ENCODE measurements at places on chromosomes 2 and 18.
A peak's percentile ranks its signal among the peaks of the same experiment; 100 is the strongest.

GRCh38 chr2:127735537-127736399 lies 34.5 kb downstream of the SFT2D3 start:
- DNase-seq, result no peak

DNA sequence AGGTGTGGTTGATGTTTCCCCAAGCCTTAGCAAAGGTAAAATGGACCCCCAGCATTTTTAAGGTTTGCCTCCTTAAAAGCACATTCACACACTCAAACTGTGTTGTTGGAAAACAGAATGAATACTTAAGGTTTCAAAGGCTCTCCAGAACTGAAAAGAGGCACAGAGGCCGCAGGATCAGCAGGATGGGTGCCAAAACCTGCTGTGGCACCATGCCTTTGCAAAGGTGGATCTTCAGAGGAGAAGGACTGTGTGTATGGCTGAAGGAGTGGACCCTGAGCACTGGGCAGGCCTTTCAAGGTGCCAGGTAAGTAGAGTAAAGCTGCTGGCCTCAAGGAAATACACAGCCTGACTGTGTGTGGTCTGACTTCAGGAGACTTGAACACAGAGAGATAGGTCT lies 127.3 kb downstream of the XRCC5 start:
- DNase-seq, result no peak

- DNase-seq, result no peak
Observed at GRCh38 chr2:104577143-104577542, 276.8 kb upstream of the POU3F3 start.

DNA sequence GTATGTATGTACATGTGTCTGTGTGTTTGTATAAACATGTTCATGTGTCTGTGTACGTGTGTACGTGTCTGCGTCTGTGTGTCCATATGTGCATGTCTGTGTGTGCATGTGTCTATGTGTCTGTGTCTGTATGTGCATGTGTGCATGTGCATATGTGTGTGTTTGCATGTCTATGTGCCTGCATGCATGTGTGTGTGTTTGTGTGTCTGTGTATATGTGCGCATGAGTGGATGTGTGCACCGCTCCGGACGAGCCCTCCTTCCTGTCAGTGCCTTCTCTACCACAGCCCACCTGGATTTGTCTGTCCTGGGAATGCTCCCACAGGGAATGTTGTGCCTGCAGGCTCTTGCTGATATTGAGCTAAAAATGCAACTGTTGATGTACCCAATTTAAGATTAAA lies 113.3 kb upstream of the EPC2 start:
- DNase-seq, result no peak

DNA sequence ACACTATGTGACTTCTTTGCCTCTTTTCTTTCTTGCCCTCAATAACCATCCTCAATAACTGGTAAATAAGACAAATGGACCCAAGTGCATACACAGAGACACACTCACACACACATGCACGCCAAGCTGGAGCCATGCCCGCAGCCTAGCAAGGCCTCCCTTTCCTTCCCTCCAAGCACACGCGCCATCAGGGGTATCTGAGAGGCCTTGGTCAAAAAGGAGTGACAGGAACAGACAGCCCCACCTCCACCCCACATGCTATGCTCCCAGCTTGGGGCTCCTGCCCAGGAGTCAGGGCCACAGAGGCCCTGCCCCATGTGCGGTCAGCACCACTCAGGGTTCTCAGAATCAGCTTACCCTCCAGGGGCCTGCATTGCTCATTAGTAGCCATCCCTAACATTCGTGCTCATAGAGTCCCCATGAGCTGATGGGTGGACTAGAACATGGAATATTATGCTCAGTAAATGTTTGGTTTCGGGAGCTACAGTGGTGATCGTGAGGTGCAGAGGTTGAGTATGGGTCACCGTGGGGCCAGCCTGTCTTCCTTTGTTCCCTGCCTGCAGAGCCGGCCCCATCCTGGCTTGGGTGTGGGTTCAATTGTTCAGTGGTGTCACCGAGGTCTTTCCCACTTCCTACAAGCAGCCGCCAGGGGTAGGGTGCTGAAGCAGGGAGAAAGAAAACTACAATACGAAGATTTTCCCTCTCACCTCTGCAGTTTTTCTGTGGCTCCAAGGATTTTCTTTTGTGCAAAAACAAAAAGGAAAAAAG lies 158.2 kb upstream of the RAB12 start:
- DNase-seq, result no peak

GRCh38 chr2:193272011-193272410 lies 1077.3 kb upstream of the TMEFF2 start:
- DNase-seq, result no peak

DNA sequence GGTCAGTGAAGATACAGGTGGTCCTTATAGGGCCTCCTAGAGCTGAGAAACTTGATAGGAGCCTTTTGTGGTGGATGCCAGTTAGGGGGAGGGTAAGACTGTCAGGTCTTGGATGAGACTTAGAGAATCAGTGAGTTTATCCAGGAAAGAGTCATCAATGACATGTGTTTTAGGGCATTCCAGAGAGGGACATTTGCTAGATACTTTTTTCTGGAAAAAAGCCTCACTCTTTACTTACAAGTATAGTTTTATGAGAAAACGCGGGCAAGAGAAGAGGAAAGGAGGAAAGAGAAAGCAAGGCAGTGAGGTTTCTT lies 24.5 kb upstream of the MSGN1 start:
- DNase-seq, result no peak

DNA sequence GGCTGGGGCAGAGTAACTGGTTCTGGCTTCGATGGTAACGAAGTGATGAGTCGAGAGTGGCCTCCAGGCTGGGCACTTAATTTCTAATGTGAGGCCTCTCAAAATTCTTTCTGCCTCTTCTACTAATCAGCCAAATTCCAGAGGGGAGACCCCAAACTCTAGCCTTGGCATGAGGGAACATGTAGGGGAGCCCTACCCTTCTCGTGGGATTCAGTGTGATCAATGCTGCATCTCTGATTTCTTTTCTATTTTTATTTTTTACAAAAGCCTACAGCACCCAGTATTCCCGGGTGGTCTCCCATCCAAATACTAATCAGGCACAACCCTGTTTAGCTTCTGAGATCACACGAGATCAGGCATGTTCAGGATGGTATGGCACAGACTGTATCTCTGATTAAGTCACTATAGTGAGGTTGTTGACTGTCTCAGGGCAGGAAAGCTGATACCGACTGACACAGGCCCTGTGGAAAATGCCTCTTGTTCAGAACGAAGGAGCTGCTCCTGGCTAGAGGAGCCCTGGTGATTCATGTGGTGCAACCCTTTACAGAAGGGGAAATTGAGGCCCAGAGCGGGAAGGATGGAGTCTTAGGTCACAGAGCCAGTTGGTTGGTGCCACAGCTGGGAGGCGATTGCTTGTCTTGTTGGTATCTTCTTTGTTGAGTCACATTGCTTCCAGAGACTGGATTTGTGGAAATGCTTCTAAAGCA lies 126.3 kb upstream of the HS6ST1 start:
- no peak for DNase-seq

- no peak for DNase-seq
Observed at GRCh38 chr18:58544616-58545337, 84.1 kb downstream of the ALPK2 start.

DNA sequence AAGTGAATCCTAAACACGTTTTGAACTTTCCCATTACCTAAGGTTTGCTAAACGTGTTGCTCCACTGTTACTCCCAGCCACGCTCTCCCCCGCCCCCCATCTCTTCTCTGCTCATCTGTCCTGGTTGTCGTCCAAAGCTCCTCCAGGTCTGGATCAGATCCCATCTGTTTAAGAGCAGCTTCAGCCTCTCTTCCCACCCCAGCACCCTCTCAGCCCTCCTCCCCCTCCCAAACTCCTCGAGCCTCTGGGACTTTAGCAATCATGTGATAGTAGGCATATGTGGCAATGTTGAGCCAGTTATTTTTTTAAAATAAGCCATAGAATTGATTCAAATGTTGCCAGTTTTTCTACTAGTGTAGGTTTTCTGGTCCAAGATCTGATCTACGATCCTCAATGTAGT lies 20.0 kb upstream of the LPIN1 start:
- DNase-seq, result no peak

- DNase-seq, result no peak
Observed at GRCh38 chr2:70756128-70756527, 11.9 kb downstream of the ADD2 start.

DNA sequence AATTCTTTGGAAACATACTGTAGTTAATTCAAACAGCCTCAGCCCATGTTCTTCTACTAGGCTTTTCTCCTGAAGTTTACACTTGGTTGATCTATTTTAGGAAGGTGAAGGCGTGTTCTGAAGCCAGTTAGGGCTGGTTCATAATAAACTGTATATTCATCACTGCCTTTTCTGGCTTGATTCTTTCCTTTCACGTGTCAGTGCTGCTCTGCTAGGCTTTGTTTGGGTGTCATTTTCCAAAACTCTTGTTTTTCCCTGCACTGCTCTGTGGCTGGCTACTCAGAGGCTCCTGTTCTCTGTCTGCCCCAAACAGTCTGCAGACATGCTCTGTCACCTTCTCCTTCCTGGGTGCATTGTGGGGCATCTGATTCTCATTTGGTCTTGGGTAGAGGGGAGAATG lies 136.1 kb downstream of the PARD3B start:
- DNase-seq, result no peak

GRCh38 chr2:221518935-221519625 lies 53.0 kb downstream of the EPHA4 start:
- DNase-seq, result no peak

- no peak for DNase-seq
Observed at GRCh38 chr18:22900558-22901238, 32.4 kb upstream of the RBBP8 start.

DNA sequence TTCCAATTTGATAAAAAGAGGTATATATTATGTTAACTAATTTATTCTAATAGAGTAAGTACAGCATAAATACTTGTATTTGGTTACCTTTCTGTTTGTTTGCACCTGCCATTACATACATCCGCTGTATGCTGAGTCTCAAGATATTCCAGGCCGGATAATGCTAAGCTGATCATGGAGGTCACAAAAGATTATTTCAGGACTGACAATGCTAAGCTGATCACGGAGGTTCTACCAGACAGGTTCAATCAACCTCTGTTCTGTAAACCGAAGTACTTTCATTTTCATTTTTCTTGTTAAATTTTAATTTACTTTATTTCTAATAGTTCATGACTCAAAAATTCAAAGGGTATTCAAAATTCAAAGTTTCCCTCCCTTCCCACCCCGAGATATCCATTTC lies 31.1 kb downstream of the PNO1 start:
- no peak for DNase-seq

GRCh38 chr18:50709193-50709592 lies 110.6 kb downstream of the MRO start:
- peak; percentile 53 for DNase-seq

DNA sequence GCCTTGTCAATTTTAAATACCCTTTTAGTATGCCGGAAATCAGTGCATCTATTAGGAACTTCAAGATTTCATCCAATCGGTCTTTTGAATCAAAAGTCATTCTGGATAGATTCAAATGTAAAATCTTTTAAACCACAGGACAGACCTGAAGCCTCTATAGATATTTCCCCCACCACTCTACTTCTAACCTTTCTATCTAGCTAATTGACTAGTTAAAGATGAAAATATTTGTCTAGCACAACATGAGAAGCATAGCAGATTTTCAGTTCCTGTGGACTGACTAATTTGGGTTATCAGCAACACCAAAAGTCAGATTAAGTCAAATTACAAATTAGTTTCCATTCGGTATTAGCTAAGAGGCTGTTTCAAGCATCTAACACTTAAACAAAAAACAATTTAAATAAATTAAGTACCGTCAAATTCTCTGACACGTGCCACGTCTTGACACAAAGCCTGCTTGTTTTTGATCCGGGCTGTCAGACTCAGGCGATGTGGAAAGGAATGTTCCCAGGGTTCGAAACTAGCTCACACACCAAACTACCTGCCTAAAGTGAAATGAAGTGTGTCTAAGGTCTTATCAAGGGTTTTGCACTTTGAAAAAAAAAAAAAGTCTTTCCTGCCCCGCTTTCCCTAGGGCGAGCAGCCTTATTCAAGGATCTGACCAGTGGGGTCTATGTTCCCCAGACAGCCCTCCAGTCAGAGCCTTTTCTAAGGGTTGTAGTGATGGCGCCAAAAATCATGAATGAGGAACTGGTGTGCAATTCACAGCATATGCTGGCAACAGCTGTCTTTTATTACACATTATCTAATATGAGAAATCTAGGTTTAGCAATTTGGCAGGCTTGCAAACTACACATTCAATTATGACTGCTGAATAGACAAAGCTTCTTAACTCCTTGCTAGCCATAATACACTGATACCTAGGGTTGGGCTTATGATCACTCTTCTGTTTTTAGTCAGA lies 4.7 kb downstream of the CYTIP start:
- DNase-seq, result no peak

- no peak for DNase-seq
Observed at GRCh38 chr2:71925268-71926088, 222.2 kb downstream of the CYP26B1 start.

DNA sequence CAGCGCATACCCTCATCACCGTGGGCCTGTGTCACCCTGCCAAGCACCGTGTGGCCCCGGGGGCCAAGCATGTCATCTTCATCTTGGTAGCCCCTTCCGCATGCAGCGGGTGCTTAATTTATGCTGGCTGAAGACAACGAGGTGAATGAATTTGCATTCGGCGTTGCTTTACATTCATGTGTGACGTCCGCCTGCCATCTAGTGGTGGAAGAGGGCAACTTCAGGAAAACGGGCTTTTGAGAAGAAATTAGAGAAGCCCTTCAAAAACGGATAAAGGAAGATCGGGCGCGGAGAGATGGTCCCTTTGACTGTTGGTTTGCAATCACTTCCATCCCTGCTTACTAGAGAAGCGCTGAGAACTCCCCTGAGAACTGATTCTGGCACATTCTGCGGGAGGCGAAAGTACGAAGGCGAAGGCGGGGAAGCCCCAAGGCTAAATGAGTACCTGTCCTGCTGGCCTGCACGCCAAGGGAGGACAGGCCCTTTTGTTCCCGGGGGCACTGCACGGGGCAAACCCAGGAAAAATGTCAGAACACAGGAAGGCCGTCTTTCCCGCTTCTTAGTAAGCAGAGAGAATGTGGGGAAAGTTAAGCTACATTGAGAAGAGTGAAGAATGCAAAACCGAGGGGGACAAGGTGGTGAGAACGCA lies 145.9 kb downstream of the ZNF516 start:
- DNase-seq, result peak; percentile 81

- no peak for DNase-seq
Observed at GRCh38 chr18:48455555-48456478, 46.6 kb upstream of the ZBTB7C start.

GRCh38 chr2:241252778-241253475 lies 62.5 kb downstream of the HDLBP start:
- DNase-seq, result no peak
